ENCODE measurements at places on chromosomes 4 and X. TPM values are rescaled to one million over a fixed set of nuclear protein-coding genes. Genes with fewer than 3 reads are reported as not detected.

- H3K27ac ChIP-seq: peak overlapping the region; percentile 79
- peak; percentile 2 for DNase-seq
- H3K27me3 ChIP-seq: peaks cover 14% of the 10 kb centered on the region
- peaks cover 27% of the 10 kb centered on the region for H3K36me3 ChIP-seq
These were observed 1.3 kb downstream of the LCORL start for GRCh38 chr4:18020145-18020670.

- H3K27ac ChIP-seq: no peak overlapping the region
- DNase-seq: no peak
- no peaks in the 10 kb centered on the region for H3K36me3 ChIP-seq
- H3K27me3 ChIP-seq: no peaks in the 10 kb centered on the region
These were observed 120.5 kb downstream of the MAGEC2 start for GRCh38 chrX:142084611-142085010.

GRCh38 chr4:128349921-128350320 lies 62.3 kb upstream of the PGRMC2 start:
- peaks cover 15% of the 10 kb centered on the region for H3K4me1 ChIP-seq
- H3K4me3 ChIP-seq: no peak overlapping the region
- DNase-seq: no peak
- no peak overlapping the region for H3K27ac ChIP-seq

DNA sequence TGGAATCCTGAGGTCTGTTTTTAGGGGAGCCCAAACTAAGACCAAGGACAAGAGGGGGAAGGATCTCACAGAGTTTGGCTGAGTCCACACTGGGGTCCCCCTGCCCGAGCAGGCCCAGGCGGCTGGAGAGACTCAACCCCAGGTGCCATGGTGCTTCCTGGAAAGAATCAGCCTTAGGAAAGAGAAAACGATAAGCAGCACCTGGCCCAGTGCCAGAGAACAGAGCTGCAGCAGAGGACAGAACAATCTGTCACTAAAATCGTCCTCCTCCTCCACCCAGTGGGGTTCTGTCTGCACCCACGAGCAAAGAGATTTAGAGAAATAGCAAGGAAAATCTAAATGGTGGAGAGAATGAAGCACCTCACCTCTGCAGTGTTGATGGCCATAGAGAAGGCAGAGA lies 470.5 kb downstream of the BCOR start:
- DNase-seq: no peak
- no peak overlapping the region for H3K27ac ChIP-seq
- no peaks in the 10 kb centered on the region for H3K4me1 ChIP-seq
- H3K36me3 ChIP-seq: no peaks in the 10 kb centered on the region
- H3K4me3 ChIP-seq: no peak overlapping the region

DNA sequence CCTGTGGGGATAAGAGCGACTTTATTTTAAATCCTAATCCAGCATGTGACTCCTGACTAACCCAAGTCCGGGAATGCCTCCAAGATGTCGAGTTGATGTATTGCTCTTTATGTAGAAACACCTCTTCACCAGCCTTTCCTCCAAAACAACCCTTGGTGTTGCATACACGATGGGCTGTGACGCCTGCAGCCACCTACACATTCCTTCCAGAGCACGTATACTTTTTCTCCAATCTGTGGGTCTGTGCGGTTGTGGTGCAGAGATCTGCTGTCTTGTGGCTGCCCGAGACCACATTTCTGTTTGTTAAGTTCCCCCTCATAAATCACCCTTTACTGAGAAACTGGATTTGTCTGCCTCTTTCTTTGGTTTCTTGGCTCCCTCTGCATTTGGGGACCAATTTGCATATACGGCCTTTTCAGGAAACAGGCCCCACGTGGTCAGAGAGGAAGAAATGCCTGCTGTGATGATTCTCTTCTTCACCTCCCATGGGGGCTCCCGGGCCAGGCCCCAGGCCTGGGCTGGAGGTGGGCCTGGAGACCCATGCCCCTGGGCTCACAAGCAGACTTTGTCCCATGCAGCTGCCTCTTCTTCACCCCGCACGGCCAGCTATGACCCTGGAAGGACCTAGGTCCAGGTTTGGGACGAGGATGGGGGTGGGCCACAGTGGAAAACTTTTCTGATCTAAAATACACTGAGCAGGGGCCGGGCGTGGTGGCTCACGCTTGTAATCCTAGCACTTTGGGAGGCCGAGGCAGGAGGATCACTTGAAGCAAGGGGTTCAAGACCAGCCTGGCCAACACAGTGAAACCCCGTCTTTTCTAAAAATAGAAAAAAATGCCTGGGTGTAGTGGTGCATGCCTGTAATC lies 21.4 kb upstream of the AFAP1 start:
- H3K4me3 ChIP-seq: no peak overlapping the region
- H3K27me3 ChIP-seq: no peaks in the 10 kb centered on the region
- H3K36me3 ChIP-seq: peaks cover 10% of the 10 kb centered on the region
- peak; percentile 34 for DNase-seq

GRCh38 chr4:184628103-184628502 lies 21.1 kb downstream of the CASP3 start:
- H3K4me3 ChIP-seq: no peak overlapping the region
- no peaks in the 10 kb centered on the region for H3K27me3 ChIP-seq
- peaks cover 24% of the 10 kb centered on the region for H3K36me3 ChIP-seq

DNA sequence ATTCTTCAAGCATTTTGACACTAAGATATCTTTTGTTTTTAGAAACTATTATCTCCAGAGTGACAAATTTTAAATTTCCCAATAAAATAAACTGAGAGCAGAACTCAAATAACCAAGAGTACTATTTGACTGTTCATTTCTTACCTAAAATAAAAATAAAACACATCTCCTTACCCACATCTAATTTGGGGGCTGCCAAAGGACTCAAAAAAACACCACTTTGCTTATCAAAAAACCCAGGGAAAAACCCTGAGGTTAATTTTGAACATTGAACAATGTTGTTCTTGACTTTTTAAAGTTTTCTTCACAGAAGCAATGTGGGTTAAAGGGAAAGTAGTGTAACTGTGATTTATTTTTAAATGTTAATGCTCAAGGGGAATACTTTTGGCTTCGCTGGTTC lies 243.0 kb upstream of the HHIP start:
- no peak overlapping the region for H3K4me3 ChIP-seq
- no peak for DNase-seq
- H3K36me3 ChIP-seq: no peaks in the 10 kb centered on the region
- no peak overlapping the region for H3K27ac ChIP-seq
- H3K27me3 ChIP-seq: no peaks in the 10 kb centered on the region

GRCh38 chr4:10018818-10019461 lies 2.4 kb downstream of the SLC2A9 start:
- H3K27me3 ChIP-seq: peaks cover 6% of the 10 kb centered on the region
- no peaks in the 10 kb centered on the region for H3K36me3 ChIP-seq
- peak; percentile 90 for DNase-seq
- peak overlapping the region; percentile 81 for H3K4me3 ChIP-seq
- no peaks in the 10 kb centered on the region for H3K4me1 ChIP-seq

DNA sequence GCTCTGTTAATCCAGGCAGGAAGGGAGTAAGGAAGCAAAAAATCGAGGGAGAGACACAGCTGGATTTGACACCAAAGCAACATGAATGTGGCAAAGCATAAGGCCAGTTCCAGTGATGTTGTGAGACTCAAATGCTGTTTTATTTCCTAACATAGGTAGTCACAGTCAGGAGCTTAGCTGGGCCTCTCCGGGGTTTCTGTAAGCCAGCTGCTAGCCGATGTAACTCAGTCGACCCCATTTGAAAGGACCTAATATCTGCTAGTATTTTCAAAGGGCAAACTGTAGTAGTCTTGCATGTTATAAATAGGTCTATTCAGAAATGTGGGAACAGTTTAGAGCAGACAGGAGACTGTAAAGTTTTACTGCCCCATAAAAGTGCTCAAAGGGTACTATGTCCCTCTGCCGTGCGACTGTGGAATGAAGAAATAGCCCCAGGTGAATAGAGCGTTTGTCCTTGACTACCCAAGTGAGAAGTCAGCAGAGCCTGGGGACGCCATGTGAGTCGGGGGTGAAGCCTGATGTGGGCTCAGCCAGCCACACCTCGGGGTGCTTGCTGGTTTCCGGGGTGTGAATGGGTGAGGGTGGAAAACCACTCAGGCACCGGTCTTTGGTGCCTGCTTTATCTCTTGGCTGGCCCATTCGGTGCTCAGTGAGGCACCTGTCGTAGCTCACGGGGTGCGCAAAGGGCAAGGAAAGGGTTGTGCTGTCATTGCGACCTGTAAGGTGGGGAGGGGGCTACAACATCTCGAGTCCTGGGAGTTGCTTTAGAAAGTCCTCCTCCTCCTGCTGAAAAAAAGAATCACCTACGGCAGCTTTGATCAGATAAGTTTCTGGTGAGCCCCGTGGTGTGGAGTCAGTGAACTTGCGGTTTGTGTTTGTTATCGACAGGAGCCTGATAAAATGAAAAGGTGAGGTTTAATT lies 745 bp downstream of the TRIM2 start:
- H3K27ac ChIP-seq: peak overlapping the region; percentile 92
- H3K36me3 ChIP-seq: peaks cover 30% of the 10 kb centered on the region
- DNase-seq: peak; percentile 37
- no peaks in the 10 kb centered on the region for H3K27me3 ChIP-seq
- peaks cover 23% of the 10 kb centered on the region for H3K4me1 ChIP-seq

- no peaks in the 10 kb centered on the region for H3K36me3 ChIP-seq
- H3K27me3 ChIP-seq: no peaks in the 10 kb centered on the region
- peaks cover 14% of the 10 kb centered on the region for H3K4me1 ChIP-seq
- peak overlapping the region; percentile 44 for H3K27ac ChIP-seq
These were observed 224.7 kb upstream of the DCAF8L1 start for GRCh38 chrX:28205905-28206304.

- H3K27ac ChIP-seq: no peak overlapping the region
- no peaks in the 10 kb centered on the region for H3K27me3 ChIP-seq
- H3K36me3 ChIP-seq: no peaks in the 10 kb centered on the region
- H3K4me3 ChIP-seq: no peak overlapping the region
These were observed 33.9 kb upstream of the STIM2 start for GRCh38 chr4:26826721-26827120.

DNA sequence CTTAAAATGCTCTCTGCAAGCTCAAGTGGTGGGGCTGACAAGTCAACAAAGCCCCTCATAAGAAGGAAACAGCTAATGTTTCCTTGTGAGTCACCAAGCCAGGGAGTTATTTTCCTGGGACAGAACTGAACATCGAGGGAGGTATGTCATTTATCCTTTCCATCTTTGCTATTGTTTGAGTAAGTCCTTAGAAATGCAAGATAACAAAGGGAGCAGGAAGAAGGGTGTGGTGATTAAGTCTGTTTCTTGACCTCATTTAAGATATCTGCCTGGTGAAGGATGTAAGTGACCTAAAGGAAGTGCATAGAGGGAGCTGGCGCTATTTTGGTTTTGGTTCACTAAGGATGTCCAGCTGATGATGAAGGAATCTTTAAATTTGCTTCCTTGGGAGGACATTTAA lies 39.9 kb downstream of the ATG4A start:
- no peak for DNase-seq
- no peak overlapping the region for H3K4me3 ChIP-seq
- H3K36me3 ChIP-seq: no peaks in the 10 kb centered on the region
- H3K27me3 ChIP-seq: no peaks in the 10 kb centered on the region

- peaks cover 15% of the 10 kb centered on the region for H3K4me1 ChIP-seq
- DNase-seq: no peak
- H3K27me3 ChIP-seq: no peaks in the 10 kb centered on the region
These were observed 168.6 kb downstream of the MAML3 start for GRCh38 chr4:139985401-139985800.

GRCh38 chr4:123913598-123913997 lies 517.0 kb downstream of the SPRY1 start:
- DNase-seq: no peak
- no peaks in the 10 kb centered on the region for H3K27me3 ChIP-seq
- H3K27ac ChIP-seq: no peak overlapping the region
- no peaks in the 10 kb centered on the region for H3K36me3 ChIP-seq
- no peaks in the 10 kb centered on the region for H3K4me1 ChIP-seq

DNA sequence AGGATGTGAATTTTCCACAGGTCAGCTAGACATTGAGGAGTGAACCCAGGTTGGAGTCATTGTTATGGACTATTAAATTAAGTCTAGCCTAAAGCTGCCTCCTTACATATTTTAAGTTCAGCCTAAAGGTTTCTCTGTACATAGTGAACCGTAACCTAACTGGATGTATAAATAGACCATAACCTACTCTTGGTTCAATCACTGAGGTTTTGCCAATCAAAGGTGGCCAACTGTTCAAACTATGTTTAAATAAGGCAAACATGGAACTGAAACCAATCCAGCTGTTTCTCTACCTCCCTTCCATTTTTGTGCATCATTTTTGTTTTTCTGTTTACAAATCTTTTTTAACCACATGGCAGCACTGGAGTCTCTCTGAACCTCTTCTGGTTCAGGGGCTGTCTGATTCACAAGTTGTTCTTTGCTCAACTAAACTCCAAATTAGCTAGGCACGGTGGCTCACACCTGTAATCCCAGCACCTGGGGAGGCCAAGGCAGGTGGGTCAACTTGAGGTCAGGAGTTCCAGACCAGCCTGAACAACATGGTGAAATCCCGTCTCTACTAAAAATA lies 43.9 kb upstream of the SFRP2 start:
- H3K27ac ChIP-seq: no peak overlapping the region
- peaks cover 30% of the 10 kb centered on the region for H3K27me3 ChIP-seq
- no peaks in the 10 kb centered on the region for H3K36me3 ChIP-seq
- no peak for DNase-seq
- H3K4me1 ChIP-seq: no peaks in the 10 kb centered on the region

GRCh38 chr4:119211867-119212233 lies 663 bp upstream of the USP53 start:
- peaks cover 57% of the 10 kb centered on the region for H3K36me3 ChIP-seq
- no peak for DNase-seq
- peak overlapping the region; percentile 100 for H3K27ac ChIP-seq
- H3K4me3 ChIP-seq: peak overlapping the region; percentile 100

DNA sequence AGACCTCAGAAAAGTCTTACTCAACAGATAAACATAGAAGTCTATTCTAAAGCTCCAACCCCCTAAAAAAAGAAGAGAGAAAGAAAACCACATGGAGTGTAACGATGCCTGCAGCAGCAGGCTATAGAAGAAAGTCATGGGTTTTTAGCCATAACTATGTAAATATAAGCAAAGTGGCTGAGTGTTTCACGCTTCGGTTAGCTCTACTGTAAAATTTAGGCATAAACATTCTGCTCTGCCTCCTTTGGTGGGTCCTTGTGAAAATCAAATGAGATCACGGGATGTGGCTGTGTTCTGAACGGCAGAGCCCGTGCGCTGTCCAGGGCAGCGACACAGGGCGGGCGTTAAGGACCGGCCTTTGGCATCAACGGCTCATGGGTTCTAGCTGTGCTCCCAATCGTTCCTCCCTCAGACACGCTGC lies 78.4 kb downstream of the IRF2 start:
- H3K36me3 ChIP-seq: peaks cover 18% of the 10 kb centered on the region
- no peaks in the 10 kb centered on the region for H3K27me3 ChIP-seq
- DNase-seq: no peak
- H3K27ac ChIP-seq: no peak overlapping the region

VCX2 gene
- not detected for total RNA-seq

CXorf49 gene
- total RNA-seq: 2.0 TPM

TECRL gene
- total RNA-seq: not detected

BOD1L1 gene
- total RNA-seq: 25.3 TPM

GPR50 gene
- not detected for total RNA-seq

JADE3 gene
- 17.0 TPM for total RNA-seq

C4orf36 gene
- total RNA-seq: 1.9 TPM

ASB5 gene
- total RNA-seq: not detected

PPP4R3C gene
- not detected for total RNA-seq

CHST7 gene
- total RNA-seq: 9.5 TPM

F11 gene
- total RNA-seq: 0.86 TPM

MAGEB1 gene
- not detected for total RNA-seq

SLC6A14 gene
- total RNA-seq: 83.7 TPM

STPG2 gene
- not detected for total RNA-seq

NUP62CL gene
- total RNA-seq: 18.0 TPM

PCDH19 gene
- 0.02 TPM for total RNA-seq

UGT8 gene
- total RNA-seq: 23.1 TPM

All from Calu3 (cell line).